ENCODE measurements at places on chromosomes 16 and 17.

DNA sequence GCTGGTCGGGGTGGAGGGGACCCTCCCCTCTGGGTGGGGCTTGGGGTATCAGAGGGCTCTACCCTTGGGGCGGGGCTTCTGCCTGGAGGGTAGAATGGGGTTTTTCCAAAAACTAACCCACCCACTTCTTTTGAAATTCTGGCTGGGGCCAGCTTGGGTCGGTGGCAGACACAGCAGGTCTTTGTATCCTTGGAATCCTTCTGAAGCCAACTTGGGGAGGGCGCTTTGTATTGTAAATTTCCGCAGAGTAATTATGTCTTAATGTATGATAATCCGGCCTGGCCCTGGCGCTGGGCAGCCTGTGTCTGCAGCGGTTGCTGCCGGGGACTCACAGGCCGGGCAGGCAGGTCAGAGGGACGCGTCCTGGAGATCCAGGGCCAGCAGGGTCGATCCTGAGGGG is 33.9 kb upstream of the GSE1 start:
- no peak for DNase-seq

- no peak for DNase-seq
Observed at GRCh38 chr16:79127766-79128165, 472.8 kb downstream of the MAF start.

GRCh38 chr17:57407287-57408070 is 151.2 kb downstream of the MSI2 start:
- no peak for DNase-seq

DNA sequence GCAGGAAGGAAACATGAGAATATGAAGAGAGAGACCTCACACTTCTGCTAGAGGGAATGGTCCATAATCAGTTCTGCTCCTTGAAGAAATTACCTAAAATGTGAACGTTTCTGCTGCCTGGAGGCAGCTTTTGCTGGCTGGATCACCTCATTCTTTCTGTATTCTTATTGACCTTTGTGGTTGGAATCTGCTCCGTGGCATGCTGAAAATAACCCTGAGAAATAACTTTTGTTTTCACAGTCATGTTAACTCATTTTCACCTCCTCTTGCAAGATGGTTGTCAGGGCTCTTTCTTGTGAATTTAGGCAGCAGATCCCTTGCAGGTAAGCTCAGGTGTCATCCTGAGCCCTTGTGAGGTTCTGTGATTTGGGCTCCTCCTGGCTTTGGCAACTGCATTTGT is 70.2 kb downstream of the IRF8 start:
- no peak for DNase-seq

DNA sequence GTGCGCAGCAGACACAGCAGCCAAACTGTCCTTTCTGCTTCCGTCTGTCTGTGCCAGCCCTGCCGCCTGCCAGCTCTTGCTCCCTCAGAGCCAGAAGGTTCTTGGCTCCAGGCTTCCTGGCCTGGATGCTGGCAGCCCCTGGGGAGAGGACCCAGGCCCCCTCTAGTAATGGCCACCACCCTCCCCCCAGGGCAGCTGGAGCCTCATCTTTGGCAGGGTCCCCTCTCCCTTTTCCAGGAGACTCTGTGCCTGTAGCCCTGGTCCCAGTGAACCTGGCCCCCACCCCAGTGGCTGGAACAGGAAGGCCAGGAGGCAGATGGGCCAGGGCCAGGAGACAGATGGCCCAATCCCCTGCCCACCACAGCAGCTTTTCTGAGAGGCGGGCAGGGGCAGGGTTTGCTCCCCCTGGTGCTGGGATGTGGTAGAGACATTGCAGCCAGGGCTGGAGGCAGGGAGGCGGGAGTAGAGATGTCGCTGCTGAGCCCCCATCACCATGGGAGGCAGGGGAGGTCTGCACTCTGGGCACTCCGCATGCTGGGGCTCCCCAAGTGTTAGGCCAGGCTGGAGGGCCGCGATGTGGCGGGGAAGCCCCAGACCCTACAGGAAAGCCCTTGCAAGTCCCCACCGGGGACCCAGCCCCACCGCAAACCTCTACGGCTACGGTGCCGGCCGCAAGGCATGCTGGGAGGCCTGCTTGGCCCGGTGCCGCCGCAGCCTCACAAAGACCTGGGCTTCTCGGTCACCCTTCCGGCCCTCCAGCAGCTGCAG is 16.7 kb downstream of the UNC13D start:
- no peak for DNase-seq

DNA sequence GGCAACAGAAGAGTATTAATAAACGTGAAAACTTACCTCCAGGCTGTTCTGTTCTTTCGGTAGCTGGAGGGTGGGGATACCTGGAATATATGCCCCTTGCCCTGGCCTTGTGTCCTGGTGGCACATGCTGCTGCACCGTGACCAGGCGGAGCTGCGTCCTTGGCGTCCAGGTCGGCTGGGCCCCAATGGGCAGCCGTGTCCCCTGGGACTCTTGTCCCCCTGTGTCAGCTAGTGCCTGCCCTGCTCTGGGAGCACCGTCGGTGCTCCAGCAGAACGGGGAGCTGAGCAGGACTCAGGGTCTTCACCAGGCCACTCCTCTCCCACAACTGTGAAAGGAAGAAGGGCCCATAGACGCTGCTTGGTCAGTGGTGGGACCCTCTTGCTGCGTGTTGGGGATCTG is 7.9 kb downstream of the ZNF213 start:
- DNase-seq = no peak

- DNase-seq = no peak
Observed at GRCh38 chr16:2777903-2778629, 986 bp upstream of the ELOB start.

DNA sequence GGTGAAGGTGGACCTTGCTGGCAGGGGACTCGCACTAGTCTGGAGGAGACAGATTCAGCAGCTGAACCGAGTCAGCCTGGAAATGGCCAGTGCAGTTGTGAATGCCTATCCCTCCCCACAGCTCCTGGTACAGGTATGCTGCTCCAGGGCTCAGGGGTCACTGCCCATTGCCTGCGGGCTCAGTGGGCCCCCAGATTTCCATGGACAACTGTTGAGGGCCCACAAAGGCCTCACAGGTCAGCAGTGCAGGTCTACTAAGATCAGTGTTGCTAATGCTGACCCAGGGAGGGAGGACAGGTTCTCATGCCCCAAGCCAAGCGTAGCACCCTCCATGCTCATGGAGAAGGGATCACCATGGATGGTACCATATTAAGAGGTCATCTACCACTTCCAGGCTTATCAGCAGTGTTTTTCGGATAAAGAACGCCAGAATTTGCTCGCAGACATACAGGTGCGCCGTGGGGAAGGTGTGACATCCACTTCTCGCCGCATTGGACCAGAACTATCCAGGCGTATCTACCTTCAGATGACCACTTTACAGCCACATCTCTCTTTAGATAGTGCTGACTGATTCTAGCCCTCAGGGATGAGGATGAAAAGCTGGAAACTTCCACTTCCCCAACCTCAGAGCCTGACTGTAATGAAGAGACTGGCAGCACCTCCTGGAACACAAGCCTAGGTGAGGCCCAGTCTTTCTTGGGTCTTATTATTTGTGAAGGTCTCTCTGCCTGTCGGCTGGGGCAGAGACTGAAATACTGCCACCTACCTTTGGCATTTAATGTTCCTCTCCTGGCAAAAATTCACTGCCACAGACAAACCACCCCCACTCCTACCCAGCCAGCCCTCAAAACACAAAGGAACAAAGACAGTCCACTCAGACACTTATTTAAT is 7.6 kb downstream of the EME1 start:
- no peak for DNase-seq

DNA sequence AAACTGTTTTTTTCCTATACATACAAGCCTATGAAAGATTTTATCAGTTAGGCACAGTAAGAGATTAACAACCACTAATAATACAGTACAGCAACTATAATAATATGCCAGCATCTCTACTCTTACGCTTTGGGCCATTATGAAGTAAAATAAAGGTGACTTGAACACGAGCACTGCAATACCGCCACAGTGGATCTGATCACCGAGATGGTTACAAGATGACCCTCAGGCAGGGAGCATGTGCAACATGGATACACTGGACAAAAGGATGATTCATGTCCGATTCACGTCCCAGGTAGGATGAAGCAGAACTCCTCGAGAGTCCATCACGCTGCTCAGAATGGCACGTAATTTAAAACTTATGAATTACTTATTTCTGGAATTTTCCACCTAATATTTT is 10.5 kb downstream of the PELP1 start:
- DNase-seq = no peak

DNA sequence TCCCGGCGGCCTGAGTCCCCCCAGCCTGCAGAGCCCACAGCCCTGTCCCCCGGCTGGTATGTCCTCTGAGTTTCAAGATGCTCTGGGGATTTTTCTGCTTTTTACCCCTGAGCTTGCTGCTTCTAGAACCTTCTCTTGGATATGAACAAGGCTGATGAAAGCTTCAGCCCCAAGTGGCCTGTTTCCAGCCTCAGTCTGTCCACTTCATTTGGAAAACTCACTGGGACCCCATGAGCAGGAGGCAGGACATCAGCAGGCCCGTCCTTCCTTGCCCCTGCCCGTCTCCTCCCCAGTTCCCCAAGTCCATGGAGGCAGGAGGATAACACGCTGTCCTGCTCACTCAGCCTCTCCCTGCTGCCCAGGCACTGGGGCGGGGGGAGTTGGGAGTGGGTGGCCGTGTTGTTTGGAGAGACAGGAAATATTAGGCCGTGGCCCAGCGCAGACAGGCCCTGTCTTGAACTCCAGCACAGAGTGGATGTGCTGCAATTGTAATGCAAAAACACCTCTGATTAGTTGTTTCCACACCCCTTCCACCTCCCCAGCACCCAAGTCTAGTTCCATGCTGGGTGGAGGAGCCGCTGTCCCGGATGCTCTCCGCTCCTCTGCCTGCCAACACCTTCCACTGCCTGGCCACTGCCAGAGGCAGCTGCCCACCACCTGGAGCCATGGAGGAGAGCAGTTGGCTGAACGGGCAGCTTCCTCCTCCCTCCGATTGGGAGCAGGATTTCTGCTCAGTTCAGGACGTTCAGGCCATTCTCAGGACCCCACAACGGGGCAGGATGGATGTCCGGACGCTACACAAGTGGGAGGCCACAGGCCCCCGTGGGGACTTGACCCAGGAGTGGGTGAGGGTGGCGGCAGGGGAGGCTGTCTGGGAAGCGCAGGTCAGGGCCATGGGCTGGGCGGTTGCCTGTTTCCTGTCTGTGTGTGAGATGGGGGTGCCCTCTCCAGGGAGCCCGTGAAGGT is 216.9 kb upstream of the GSE1 start:
- no peak for DNase-seq

DNA sequence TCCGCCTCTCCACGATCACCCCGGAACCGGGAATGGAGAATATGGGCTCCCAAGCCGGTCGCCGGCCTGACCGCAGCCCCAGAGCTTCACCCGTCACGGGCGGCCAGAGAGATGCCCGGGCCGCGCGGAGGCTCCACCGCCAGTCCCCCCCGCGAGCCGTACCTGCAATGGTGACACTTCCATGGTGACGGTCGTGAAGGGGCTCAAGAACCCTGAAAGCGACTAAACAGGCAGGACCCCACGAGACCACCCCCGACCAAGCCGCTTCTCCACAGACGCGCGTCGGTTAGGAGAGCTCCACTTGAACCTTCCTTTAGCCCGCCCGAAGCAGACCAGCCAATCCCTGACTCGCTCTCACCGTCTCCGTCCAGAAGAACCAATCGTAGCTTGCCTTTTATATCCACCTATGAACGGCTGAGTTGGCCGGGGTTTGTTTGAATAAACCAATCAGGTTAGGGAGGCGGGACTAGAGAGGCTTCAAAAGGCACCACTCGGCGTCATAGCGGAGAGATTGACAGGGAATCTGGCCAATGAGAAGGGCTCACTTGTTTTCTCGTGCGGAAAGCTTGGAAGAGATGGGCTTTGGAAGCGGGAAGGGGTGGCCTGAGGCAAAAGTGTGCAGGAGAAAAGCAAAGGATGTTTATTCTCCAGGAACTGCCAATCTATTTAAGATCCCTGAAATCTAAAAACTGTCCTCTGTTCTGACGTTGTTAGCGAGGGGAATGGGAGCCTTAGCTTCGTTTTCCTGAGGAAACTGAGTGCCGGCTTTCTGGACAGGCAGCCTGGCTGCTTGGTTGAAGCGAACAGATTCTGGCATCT is at the start of gene TOP2A:
Gene TOP2A (minus strand): TSS at position 288 of the 819 bp plus-strand sequence. CDS start 105 bp downstream, at position 183.
- peak; percentile 100 for DNase-seq

DNA sequence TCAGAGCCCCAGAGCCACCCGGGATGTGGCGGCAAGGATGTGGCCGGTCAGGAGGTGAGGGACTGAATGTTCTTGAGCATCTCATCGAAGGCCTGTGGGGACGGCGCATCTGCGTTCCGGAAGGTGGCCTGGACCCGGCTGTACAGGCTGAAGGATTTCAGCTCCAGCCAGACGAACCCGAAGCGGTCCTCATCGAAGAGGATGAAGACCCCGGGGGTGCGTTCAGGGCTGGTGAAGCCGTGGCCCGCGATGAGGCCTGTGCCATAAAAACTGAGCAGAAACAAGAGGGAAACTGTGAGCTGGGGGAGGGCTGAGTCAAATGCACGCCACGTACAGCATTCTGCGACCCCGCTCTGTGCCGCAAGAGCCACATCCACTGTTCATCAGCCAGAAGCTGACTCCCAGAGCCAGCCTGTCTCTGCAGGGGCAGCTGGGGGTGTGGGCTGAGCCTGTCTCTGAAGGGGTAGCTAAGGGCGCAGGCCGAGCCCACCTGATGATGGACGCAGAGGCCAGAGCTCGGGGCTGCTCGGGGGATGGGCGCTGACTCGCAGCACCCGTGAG is 14.1 kb upstream of the C16orf95 start:
- no peak for DNase-seq

DNA sequence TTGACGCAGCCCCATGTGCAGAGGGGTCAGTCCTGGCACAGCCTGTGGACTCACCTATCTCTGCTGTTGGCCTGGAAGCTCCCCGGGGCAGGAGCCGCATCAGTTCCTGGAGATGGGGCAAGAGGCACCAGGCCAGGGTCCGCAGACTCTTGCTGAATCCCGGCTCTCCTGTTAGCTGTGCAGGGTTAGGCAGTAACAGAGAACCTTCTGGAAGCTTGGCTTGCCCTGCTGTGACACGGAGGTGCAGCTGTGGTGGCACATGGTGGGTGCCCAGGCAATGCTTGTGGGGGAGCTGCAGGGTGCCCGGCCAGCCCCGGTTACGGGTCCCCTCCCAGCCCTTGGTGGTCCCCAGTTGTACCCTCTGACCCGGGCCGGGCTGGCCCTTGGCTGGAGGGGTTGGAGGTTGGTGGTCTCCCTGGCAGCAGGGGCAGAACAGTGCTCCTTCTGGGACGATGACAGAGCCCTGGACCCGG is 26.0 kb upstream of the ZNF469 start:
- no peak for DNase-seq

GRCh38 chr17:66347661-66348514 is 45.5 kb downstream of the PRKCA start:
- no peak for DNase-seq

DNA sequence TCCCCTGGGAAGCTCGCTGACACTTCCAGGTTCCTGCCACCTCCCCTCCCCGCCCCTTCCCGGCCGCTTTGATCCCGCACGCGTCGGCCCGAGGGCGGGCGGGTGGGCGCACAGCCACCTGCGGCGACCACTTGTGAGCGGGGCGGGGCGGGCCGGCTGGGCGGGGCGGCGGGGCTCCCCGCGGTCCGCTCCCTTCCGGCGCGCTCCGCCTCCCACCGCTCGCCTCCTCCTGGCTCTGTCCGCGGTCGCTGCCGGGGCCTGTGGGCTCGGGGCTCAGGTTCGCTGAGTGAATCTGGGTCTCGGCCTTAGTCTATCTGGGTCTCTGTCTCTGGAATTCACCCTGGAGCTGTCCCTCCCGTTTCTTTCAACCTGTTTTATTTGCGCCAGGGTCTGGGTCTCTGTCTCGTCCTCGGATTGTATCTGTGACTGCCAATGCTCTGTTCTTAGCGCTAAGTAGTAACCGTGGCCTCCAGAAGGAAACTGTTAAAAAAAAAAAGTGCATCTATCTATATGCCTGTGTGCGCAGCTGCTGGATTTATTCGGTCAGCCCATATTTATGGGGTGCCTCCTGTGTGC is 2.7 kb upstream of the HES7 start:
- no peak for DNase-seq

GRCh38 chr16:57890752-57891111 is 80.2 kb downstream of the CNGB1 start:
- DNase-seq = no peak

Measured in amniotic stem cell (primary cell).